ENCODE measurements at places on chromosomes 16 and 17.
A peak's percentile ranks its signal among the peaks of the same experiment; 100 is the strongest.

DNA sequence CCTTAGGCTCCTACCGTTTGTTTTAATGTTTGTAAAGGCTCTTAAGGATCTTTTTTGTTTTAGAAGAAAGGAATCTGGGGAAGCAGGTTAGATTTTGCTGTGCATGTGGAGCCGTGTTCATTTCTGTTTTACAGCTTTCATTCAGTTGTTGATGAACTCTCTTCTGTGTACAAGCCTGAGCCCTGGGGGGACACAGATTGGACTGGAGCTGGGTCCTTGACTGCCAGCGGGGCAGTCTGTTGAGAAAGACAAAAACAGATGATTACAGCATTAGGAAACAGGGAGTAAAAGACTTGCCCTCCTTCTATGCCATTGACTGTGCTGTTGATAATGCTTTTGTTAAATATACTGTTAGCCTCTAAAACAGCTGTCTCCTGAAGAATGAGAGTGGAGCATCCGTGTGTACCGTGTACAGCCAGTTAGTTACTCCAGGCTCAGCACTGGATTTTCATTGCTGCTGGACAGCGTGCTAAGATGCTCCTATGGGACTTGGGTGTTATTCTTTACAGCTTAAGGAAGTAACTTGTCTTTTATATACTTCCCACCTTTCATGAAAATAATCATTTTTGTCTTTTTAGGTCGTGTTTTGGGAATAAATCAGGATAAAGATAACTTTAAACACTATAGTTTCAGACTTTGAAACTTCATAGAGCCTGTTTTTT is 3.2 kb downstream of the MAP1LC3B start:
- no peak for DNase-seq

GRCh38 chr17:75724016-75725003 is 3.1 kb downstream of the ITGB4 start:
- DNase-seq = no peak

DNA sequence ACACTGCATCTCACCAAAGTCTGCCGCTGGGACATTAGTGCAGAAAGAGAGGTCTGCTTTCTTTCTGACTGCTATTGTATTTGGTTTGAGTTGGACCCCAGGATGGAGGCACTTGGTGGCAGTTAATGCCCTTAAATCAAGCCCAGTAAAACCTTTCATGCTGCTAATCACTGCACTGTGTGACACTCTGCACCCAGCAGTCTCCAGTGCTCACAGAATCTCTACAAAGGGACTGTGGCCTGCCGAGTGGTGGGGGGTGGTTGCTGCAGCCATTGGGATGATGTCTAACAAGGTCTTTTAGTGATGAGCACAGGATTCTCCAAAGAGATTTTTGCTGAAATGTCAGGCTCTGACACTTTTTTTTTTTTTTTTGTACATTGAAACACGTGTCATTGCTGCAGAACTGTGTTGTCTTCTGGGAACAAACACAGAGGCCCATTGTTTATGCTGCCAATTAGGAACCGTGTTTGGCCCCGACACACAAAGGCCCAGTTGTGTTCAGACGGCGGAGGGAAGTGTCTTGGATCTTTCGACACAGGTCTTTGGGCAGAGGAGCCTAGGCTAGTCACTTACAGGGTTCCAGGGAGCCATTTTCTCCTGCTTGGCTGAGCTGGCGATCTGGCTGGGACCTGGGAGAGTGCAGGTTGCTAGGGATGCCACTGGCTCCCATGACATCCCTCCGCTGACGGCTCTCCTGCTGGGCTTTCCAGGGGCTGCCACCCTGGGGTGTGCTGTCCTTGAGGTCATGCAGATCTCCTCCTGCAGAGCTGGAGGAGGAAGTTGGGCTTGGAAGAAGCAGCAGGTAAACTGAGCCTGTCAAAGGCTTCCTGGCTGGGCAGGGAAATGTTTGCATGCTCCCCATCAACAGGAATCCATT is 16.2 kb upstream of the TNRC6C start:
- DNase-seq = no peak

DNA sequence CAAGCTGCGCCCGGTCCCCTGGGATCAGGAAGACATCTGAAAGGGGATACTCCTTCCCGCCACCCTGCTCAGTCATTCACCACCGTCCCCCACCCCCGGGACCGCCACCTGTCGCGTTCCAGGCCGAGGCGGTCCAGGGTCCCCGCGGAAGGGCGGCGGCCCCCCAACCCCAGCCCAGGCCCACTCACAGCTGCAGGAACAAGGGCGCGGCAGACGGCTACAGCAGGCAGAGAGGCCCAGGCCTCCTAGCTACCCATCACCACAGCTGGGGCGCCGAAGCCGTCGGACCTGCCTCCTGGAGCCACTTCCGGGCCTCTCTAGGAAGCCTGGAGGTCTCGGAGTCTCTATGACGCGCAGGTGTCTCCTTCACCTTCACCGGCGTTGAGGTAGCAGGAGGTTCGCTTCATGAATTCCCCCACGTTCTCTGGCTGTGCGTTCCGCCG is at the start of gene SDR42E1:
TSS of gene SDR42E1 (minus strand) at position 272 of the 443 bp plus-strand sequence. CDS start 10,612 bp downstream, outside the sequence.
- no peak for DNase-seq

DNA sequence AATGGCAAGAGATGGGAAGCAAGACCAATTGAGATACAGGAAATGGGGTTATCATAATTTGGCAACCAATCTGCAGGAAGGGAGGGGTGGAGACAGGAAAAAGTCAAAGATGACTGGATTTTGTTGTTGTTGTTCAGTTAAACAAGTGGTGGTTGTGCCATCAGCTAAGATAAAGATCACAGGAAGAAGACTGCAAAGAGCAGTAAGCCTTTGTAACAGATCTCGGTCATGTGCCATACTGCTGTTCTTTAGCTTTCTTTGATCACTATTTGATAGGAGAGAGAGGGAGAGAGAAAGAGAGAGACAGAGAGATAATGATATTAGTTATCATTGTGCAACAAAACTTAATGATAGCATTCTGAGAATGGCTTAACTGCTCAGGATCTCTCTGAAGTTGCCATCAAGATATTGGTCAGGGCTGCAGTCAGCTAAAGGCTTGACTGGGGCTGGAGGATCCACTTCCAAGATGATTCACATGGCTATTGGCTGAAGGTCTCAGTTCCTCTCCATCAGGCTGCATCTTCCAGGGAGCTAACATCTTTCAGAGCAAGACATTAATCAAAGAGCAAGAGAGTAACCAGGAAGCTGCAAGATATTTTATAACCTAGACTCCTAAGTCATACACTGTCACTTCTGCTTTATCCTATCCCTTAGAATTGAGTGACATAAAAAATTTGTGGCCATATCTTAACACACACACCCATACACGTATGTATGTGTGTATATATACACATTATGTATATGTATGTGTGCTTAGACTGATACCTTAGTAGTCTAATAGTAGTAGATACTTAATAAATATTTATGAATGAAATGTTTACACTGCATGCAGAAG is 405.0 kb downstream of the SHISA9 start:
- no peak for DNase-seq

GRCh38 chr16:2783581-2784357 is 3.6 kb downstream of the PRSS33 start:
- DNase-seq = no peak

- no peak for DNase-seq
These were observed 43.8 kb downstream of the PITPNM3 start for GRCh38 chr17:6512552-6512951.

- no peak for DNase-seq
These were observed 59.6 kb downstream of the GSG1L start for GRCh38 chr16:28003923-28004322.

DNA sequence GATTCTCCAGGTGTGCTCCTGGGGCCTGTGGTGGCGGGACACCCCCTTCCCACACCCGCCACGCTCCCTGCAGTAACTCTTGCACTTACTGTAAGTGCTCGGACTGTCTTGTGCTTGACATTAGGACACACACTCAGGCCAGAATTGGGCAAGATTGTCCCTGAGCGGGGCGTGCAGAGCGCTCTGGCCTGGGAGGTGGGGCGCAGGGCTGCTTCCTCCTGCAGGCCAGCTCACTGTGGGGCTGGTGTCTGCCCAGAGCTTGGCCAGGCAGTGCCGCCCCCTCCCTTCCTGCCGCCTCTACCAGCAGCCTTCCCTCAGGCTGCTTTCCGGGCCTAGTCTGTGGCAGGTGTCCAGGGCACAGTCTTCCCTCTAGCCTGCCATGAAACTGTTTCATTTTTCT is 6.1 kb upstream of the ATP6V0C start:
- DNase-seq = no peak

GRCh38 chr17:40075942-40076498 is 13.3 kb downstream of the THRA start:
- DNase-seq = no peak

GRCh38 chr16:75251280-75252048 is at the start of gene BCAR1:
Gene BCAR1, minus strand, starts transcription at chr16:75251624. Its CDS starts 142 bp downstream, at chr16:75251482.
- peak; percentile 65 for DNase-seq

GRCh38 chr17:81064678-81065475 is 29.9 kb downstream of the BAIAP2 start:
- DNase-seq = no peak

DNA sequence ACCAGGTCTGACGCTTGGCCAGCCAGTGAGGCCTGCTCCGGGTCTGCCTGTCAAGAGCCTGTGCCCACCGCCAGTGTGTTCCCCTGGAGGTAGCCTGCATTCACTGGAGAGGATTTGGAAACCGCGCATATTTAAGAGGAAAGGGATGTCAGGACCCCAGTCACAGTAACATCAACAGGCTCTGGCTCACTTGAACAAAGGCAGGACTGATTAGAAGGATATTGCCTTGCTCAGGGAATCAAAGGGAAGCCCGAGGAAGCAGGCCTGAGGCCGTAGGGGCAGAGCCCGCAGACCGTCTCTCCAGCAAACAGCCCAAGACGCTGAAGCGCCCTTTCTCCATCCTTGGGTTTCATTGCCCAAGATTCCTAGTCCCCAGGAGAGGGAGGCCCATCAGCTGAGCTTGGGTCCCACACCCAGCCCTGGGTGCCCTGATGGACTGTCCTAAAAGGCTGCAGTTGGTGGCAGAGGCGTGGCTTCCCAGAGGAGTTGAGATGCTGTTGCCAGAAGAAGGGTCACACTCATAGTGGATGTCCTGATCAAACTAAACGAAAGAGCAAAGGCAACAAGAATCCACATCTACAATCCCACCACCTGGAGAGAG is 23.2 kb downstream of the NT5M start:
- DNase-seq = no peak

- no peak for DNase-seq
These were observed 52.7 kb upstream of the SLC25A19 start for GRCh38 chr17:75341784-75342486.

- DNase-seq = no peak
These were observed 794.9 kb upstream of the SOX9 start for GRCh38 chr17:71325886-71326285.

DNA sequence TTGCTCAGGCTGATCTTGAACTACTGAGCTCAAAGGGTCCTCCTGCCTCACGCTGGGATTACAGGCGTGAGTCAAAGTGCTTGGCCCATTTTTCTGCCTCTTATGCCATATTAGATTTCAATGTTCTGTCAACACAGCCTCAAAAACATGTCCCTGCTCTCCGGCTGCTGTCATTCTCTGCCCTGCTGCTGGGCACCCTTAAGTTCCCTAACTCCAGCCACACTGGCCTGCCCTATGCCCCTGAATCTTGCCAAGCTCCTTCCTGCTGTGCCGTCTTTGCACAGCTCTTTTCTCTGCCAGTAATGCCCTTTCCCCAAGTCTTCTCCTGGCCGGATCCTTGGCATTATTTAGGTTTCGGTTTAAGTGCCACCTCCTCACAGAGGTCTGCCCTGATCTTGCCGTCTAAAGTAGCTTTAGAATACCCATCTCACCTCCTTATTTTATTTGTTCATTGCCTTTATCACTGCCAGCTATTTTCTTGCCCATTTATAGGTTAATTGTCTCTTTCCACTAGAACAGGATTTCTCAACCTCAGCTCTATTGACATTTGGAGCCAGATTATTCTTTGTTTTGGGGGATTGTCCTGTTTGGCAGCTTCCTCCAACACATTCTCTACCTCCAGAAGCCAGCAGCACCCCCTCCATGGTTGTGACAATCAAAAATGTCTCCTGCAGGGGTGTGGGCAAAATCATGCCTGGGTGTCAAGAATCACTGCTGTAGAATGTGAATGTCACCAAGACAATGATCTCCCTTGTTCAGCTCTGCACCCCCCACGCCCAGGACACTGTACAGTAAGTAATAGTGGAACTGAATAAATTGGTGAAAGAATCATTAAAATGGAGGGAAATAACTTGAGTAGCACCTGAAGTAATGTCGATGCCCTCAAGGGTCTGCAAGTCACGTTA is 168.2 kb downstream of the CYLD start:
- DNase-seq = no peak

DNA sequence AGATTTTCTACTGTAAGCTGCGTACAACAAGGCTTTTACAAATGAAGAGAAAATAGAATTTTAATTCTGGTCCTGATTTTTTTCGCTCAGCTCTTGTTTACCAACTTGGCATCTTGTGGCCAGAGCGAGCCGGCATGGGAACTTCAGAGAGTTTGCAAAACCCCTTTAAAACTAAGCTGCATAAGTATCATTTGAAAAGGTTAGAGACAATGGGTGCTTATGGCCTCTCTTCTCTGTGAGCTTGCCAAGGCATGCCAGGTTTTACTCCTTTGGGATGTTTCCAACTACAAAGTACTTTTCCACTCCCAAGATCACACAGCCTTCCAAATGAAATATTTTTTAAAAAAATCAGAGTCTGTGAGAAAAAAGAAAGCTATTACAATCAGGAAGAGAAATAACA is 62.4 kb upstream of the FA2H start:
- no peak for DNase-seq

DNA sequence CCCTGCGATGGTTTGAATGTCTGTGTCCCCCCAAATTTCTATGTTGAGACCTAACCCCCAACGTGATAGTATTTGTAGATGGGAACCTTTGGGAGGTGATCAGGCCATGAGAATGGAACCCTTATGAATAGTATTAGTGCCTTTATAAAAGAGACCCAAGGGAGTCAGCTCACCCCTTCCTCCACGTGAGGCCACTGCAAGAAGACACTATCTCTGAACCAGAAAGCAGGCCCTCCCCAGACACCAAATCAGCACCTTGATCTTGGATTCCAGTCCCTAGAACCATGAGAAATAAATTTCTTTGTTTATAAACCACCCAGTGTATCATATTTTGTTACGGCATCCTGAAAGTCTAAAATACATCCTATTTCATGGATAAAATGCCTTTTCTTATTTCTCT is 64.4 kb upstream of the LRRC37A3 start:
- DNase-seq = no peak

DNA sequence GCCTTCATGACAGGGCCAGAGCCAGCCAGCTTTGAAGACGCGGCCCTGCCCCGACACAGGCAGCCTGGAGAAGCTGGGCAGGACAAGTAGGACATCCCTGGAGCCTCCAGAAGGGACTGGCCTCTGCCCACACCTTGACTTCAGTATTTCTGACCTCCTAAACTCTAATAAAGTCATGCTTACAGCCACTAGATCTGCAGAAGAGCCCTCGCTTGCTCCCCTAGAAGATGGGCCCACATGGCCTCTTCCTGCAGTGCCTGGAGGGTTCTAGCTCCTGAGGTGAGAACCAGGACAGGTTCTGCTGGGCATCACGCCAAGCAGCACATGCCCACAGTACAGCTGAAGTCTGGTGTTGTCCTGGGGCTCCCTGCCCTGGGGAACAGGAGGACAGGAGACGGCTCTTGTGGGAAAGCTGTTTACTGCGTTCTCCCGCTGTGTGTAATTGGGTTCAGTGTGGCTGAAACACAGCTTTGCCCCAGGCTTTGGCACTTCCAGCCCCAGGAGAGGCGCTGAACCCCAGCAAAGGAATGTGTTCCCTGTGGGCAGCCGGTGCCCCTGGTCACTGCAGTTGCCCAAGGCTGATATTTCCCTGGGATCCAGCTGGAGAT is 2.6 kb downstream of the APRT start:
- no peak for DNase-seq

- DNase-seq = no peak
These were observed 22.2 kb upstream of the PEMT start for GRCh38 chr17:17613708-17614114.

Measured in lower leg skin (tissue), 4 donors.